Effector CD8-positive, alpha-beta T cell (primary cell): ENCODE measurements at places on chromosomes 12 and 14.
A peak's percentile ranks its signal among the peaks of the same experiment; 100 is the strongest.

GRCh38 chr12:6766651-6767349 is 637 bp downstream of the PTMS start:
- DNase-seq, result peak; percentile 19

DNA sequence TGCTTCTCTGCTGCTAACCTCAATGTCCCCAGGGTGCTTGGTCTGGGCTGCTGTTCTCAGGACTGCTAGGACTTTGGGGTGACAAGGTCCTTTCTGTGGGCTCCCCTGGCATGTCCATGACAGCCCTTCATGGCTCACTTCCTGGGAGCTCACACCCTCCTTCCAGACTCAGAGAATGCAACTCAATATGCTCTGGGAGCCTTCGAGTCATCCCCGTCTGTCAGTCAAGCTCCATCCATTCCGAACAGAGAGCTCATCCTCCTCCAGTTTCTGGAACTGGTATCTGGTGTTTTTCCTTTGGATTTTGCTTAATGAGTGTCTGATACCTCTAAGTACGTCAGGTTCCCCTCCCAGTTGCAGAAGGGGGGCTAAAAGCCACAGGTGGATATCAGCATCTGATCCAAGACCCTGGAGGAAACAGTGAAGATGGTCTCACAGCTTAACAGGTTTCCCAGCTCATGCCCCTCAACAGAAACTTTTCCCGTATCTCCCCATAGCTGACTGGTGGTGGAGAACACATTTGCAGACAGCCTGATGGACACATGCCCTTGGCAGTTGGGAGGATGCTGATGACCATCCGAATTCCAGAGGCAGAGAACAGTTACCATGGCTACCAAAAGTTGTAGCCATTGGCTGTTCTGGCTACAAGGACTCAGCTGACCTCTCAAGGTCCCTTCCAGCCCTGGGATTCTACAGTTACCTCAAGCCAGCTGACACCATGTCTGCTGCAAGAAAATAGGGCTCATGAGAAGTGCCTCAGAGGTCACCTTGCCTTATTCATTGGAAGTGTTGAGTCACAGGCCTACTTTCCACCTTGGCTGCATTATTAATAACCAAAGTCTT is 9.5 kb upstream of the RAB35 start:
- DNase-seq, result no peak

- DNase-seq, result no peak
These were observed 18.1 kb downstream of the SUSD6 start for GRCh38 chr14:69629225-69630127.

- no peak for DNase-seq
These were observed 934.4 kb downstream of the AACS start for GRCh38 chr12:125999628-126000027.

GRCh38 chr12:31620311-31620710 is 29.4 kb upstream of the DENND5B start:
- no peak for DNase-seq

DNA sequence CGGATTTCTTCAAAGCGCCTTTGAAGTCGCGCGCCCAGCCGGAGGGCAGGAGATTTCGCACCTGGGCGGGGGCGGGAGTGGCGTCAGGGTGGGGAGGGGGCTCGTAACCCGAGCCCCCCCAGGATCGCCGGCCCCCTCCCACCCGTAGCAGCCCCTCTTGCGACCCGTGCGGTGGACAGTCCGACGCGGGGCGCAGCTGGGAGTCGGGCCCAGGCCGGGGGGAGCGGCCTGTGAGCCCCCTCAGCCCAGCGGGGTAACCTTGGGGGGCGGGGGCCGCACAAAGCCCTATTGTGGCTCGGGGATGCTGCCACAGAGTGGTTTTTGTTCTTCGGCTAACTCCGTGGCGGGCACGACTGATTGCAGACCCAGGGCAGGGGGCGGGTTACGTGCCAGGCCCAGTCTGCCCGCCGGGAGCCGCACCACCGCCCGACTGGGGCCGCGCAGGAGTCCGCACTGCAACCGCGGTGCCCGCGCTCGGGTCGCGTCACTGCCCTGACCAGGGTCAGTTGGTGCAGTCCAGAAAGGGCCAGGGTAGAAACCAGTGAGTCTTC is 4.2 kb upstream of the AAAS start:
- no peak for DNase-seq

DNA sequence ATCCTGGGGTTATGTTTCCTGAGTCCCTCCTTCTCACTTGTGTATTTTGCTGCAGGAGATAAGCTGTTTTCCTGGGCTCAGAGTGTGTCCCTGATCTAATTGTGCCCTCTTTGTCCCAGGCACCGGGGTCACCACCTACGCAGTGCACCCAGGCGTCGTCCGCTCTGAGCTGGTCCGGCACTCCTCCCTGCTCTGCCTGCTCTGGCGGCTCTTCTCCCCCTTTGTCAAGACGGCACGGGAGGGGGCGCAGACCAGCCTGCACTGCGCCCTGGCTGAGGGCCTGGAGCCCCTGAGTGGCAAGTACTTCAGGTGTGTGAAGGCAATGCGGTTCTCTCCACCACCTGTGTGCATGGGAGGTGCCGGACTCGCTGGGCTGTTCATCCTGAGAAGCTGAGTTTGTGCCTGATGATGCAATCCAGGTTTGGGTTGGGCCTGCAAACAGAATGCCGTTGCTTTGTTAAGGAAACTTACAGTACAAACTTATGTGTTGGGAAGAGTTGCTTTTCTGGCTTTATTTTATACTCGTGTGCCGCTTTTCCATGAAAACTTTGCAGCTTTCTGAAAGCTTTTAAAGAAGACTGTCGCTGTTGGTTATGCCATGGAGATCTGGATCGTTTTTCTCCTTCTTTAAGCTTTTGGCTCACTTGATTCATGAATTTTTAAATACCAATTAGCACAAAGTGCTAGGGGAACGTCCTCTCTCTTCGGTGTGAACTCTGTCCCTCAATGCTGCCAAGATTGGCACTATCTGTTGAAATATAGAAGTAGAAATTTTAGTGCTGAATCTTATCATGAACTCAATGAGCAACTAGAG is 27.6 kb downstream of the RDH12 start:
- DNase-seq, result no peak

GRCh38 chr12:29945904-29946303 is 162.2 kb upstream of the TMTC1 start:
- DNase-seq, result no peak

- DNase-seq, result no peak
These were observed 182.5 kb downstream of the SLC2A13 start for GRCh38 chr12:39923364-39923763.

DNA sequence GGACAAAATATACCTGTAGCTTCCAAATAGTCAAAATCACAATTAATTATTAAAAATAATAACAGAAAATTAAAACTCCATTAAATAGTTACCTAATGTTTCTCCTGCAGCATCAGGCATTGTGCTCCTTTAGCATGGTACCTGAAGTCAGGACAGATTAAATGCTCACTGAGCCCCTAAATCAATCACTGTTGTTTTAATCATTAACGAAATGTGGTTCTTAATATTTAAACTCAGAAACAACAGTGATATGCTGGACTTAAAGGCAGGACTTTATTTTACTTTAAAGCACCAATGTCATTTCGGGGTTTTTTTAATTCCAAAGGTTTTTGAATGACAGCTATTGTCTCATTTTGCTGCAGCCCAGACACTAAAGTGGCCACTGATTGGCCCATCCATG is 2.0 kb upstream of the BMP4 start:
- no peak for DNase-seq

DNA sequence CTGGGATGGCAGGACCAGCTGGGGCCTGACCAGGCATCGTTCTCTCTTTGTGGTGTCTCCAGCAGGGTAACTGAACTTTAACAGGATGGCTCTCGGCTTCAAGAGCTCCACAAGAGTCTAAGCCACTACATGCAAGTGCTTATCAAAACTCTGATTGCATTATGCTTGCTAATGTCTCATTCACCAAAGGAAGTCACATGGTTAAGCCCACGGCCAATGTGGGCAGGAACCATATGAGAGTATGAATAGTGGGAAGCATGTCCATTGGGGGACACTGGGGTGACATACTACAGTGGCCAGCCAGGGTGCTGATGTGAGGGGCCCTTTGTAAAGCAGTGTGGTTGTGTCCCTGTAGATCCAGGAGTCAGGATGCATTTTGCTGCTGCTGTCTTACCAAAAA is 35.0 kb upstream of the KCNA5 start:
- no peak for DNase-seq

DNA sequence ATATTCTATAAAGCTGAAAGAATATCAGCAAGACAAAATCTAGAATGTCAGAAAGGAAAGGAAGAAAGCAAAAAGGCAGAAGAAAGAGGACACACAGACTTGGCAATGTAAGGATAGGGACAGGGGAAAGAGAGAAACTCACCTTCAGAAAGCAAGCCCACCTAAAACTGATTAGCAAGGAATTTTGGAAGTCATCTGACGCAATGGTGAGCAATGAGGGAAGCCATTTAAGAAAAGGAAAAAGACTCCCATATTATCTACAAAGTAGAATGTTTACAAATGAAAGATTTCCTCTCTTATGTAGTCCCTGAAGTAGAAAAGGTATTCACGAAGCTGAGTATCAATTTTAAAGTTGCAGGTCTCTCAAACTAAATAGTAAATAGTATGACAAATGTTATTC is 35.2 kb upstream of the FOXG1 start:
- DNase-seq, result no peak

GRCh38 chr14:99726538-99727095 is 42.5 kb downstream of the CYP46A1 start:
- no peak for DNase-seq

DNA sequence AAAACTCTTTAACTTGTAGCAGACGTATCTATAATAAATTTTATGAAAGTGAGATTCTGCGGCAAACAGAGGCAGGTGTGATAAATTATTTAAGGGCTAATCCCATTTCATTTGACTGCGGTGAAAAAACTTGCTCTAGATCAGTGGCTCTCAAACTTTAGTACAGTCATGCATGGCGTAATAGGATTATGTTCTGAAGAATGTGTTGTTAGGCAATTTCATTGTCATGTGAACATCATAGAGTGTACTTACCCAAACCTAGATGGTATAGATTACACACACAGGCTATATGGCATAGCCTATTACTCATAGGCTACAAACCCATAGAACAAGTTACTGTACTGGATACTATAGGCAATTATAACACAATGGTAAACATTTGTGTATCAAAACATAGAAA is 83.7 kb downstream of the HEATR5A start:
- no peak for DNase-seq

- DNase-seq, result no peak
These were observed 20.1 kb downstream of the TRIM9 start for GRCh38 chr14:51074701-51075385.

DNA sequence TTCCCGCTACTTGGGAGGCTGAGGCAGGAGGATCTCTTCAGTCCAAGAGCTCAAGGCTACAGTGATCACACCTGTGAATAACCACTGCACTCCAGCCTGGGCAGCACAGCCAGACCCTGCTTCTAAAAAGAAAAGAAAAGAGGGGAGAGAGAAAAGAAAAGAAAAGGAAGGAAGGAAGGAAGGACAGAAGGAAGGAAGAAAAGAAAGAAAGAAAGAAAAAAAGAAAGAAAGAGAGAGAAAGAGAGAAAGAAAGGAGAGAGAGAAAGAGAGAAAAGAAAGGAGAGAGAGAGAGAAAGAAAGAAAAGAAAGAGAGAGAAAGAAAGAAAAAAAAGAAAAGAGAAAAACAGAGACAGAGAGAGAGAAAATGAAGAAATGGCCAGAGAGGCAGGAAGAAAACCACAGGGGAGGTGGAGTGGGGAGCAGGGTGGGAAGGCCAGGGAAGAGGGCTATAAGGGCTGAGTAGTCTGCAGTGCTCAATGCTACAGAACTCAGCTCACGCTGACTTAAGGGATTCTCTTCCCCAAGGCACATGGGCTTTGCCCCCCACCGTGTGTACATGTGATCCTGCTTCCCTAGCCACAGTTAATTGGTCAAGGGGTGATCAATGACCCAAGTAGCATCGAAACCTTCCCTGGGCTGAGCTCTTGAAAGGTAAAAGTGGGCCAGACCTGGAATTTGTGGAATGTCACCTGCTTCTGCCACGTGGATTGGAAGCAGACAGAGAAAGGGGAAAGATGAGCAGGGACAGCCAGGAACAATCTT is 90.4 kb upstream of the TMCC3 start:
- no peak for DNase-seq

DNA sequence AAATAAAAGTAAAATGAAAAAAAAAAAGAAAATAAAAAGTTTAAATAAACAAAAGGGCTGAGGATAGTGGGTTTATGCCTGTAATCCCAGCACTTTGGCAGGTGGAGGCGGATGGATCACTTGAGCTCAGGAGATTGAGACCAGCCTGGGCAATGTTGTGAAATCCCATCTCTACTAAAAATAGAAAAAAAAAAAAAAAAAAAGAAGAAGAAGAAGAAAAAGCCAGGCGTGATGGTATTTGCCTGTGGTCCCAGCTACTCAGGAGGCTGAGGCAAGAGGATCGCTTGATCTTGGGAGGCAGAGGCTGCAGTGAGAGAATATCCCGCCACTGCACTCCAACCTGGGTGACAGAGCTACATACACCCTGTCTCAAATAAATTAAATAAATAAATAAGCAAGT is 3.9 kb downstream of the TAOK3 start:
- no peak for DNase-seq

GRCh38 chr12:89781156-89781555 is 72.5 kb upstream of the ATP2B1 start:
- DNase-seq, result no peak

- DNase-seq, result no peak
These were observed 9.2 kb downstream of the SOS2 start for GRCh38 chr14:50222055-50222613.

GRCh38 chr12:26205941-26206340 is 10.6 kb downstream of the SSPN start:
- no peak for DNase-seq

- DNase-seq, result no peak
These were observed 83.2 kb downstream of the BCL11B start for GRCh38 chr14:99188731-99189191.

DNA sequence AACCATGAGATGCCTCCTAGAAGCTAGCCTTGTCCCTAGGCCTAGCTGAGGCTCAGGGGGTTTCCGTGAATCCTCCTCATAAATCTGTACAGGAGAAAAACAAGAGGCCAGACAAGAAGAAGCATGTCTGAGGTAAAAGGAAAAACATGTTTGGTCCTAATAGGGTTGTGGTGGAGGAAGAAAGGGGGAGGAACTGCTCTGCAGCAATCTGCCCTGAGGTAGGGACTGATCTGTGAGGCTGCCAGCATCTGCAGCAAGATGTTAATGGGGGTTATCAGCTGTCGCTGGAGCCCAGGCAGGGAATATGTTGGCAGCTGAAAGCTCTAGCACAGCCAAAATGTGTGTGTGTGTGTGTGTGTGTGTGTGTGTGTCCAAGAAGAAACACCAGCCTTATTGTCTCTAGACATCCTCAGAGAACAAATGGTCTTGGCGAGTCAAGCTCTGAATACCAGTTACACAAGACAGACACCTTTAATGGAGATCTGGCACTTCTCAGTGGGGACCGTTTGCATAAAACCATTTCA is 218.5 kb downstream of the NUAK1 start:
- DNase-seq, result no peak

- DNase-seq, result no peak
These were observed 9.7 kb downstream of the CLEC6A start for GRCh38 chr12:8465301-8465996.

GRCh38 chr12:52089491-52089890 is 10.0 kb downstream of the SMIM41 start:
- DNase-seq, result no peak

GRCh38 chr14:39090548-39091111 is 12.4 kb downstream of the SEC23A start:
- DNase-seq, result no peak

GRCh38 chr14:102805371-102805891 is 28.2 kb downstream of the TRAF3 start:
- DNase-seq, result no peak

GRCh38 chr12:84131076-84131475 is 781.5 kb downstream of the SLC6A15 start:
- no peak for DNase-seq
